ENCODE measurements at places on chromosomes 4 and X.

- DNase-seq: no peak
Measured at GRCh38 chr4:5717449-5718158, 6.6 kb downstream of the EVC start.

- DNase-seq: no peak
Measured at GRCh38 chrX:104195489-104196084, 29.3 kb downstream of the FAM199X start.

GRCh38 chrX:10482261-10482660 lies 138.1 kb downstream of the MID1 start:
- no peak for DNase-seq

DNA sequence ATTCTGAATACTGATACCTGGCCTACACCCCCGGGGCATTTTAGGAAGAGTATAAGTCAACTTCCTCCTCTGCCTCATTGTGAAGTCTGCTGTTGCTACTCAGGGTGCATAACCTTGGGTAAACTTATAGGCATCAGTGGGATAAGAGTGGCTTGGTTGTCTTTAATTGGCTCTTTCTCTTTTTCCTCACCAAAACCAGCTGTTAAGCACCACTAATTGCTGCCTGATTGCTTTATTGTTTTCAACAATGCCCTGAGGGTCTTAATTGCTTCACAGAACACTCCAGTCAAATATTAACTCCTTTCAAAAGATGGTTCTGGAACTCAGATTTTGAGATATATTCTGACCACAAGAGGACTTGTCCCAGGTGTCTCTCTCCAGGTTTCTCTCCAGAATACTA lies 337.0 kb upstream of the MAGEB16 start:
- no peak for DNase-seq
